Stimulated activated CD8-positive, alpha-beta memory T cell treated with anti-CD3 and anti-CD28 coated beads, Interleukin-15, amount 100 ng/mL, for 1 hour (primary cell): ENCODE measurements at places on chromosomes 6 and 20.

DNA sequence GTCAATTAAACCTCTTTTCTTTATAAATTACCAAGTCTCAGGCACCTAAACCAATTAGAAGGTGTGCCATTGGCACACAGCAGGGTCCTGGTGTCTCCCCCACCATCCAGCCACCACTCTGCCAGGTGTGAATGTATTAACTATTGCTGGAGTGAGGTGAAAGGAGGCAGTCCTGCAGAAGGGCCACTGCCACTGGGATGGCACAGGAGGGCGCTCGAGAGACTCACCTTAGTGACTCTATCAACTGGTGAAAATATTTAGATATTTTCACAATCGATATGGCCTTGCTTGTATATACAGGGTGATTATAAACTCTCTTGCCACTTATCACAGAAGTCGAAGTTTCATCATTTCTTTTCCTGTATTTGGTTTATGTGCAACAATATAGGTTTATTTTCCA, 145.6 kb upstream of the ESR1 start:
- DNase-seq: no peak

DNA sequence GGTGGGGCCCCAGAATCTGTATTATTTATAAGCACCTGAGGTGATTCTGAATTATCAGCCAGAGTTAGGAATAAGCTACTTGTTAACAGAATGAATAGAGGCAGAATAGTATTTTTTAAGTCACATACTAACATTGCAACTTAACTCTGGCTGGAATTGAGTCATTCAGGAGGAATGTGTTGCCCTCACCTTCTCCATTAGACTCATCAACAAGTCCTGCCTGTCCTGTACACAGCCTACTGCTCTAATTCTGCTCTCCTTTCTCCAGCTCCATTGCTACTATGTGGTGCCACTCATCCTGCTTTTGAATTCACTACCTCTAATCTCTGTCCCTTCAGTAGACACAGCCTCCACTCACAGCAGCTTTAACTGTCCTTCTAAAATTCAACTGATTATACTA, 669.4 kb downstream of the DHX35 start:
- DNase-seq: no peak

GRCh38 chr6:116556814-116557415, 3.4 kb downstream of the CALHM4 start:
- no peak for DNase-seq

DNA sequence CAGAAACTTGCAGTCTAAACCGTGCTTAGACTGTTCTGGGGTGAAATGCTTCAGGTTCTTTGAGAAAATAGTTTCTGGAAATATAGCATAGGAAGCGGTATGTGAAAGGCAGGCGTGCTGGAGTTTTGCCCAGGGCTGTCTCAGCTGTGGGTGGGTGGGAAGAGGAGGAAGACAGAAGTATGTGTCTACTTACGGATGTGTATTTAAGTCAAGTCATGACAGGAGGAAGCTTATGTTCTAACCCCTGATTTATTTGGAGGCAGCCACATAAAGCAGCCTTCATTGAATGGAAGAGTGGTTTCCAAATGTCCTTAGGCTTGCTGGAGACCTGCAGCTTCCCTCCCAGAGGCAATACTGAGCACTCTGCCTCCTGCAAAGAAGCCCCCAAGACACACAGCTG, 345.8 kb upstream of the PRND start:
- no peak for DNase-seq

DNA sequence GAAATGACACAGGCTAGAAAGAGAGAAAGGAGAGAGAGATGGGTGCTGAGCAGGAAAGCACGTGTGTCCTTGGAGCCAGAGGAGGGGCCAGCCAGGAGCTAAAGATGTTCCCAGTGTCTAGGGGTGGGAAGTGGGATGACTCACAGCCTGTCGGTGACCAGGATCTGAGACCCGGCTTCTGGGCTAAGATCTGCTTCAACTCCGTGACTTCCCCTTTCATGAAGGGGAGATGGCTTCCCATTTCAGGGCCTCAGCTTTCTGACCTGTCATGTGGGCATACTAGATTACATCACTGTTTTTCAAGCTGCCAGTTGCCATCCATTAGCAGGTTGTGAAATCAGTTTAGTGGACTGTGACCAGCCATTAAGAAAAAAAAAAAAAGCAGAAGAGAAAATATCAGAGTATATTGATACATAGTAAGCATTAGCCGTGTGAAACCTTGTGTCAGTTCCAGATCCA, 5.4 kb downstream of the TGM3 start:
- DNase-seq: no peak

DNA sequence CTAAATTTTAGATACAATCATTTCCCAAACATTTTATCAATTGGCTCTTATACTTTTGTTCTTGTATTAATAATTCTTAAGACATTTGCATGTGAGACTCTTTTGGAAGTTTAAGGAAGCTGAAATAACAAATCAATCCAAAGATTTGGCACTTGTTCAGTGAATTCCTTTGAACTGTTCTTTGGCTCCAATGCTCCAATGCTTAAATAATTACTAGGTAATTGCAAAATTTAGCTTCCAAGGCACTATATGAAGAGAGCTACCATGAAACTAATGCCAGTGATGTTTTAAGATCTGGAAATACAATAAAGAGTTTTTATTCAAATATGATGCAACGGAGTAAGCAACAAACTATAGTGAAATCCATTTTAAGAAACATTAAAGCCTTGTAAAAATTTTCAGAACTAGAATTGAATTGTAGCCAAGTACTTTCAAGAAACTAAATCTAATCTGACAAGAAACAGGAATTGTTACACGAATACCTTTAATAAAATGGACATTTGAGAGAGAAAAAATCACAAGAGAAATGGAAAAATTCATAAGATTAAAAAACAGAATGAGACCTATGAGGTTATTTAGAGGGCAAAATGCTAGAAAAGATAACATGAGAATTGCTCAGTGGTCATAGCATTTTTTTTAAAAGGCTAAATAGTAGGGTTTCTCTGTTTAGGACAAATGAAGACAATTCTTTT, 43.6 kb upstream of the SMLR1 start:
- no peak for DNase-seq

DNA sequence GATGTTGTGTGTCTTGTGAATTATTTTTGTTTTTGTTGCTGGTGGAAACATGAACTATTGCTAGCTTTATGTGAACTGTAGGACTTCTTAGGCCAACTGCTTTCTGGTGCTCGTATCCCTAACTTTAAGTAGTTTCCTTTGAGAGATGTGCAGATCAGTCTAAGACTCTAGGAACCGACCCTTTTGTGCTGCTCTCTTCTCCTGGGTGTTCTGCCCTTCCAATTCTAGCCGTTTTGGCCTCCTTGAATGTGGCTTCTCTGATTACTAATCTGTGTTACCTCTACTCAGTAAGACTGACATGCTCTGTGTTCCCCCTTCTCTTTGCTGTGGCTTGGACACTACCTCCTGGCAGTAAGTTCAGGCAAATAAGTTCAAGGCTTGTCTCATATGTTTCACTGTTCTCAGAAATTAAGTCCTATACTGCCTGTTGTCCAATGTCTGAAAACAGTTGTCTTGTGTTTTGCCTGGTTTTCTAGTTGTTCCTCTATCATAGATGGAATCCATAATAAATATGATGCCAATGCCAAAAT, 58.0 kb downstream of the FOXO3 start:
- no peak for DNase-seq
